Left ventricle myocardium superior (tissue), 1 donor: ENCODE measurements at places on chromosomes 4 and X. TPM values are rescaled to one million over a fixed set of nuclear protein-coding genes. Genes with fewer than 3 reads are reported as not detected.

GRCh38 chrX:35562395-35562794, 235.7 kb upstream of the MAGEB16 start:
- no peak for DNase-seq

GRCh38 chrX:12319003-12319519, 180.8 kb downstream of the FRMPD4 start:
- no peak for DNase-seq

DNA sequence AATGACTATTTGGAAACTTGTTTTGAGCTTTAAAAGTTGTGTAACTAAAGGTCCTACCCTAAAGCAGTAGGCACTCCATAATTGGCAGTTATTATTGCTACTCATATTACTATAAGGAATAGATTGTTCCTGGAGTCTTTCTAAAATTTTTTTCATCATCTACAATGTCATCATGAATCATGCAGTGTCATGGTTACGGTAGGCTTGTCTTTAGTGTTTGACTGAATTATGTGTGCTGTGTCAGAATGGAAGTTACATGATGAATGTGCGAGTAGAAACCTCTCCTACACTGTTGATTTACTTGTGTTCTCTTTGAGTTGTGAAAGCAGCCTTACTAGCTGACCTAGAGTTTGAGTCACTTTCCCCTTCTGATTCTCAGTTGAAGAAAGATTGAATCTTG, 1099.9 kb downstream of the RAPGEF2 start:
- no peak for DNase-seq

DNA sequence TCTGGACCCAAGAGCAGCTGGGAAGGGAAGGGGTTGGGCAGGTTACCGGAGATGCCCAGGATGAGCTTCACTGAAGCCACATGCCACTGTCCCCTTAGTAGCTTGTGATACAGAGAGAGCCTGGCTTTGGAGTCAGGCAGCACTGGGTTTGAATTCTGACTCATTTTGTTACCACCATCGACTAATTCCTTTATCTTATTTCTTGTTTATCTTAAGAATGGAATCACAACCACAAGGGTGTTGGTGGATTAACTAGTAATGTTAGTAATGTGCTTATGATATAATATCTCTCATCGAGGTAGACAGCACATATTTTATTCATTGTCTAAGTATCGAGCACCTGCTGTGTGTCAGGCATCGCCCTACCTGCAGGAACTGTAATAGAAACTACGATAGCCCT, 17.7 kb upstream of the STX18 start:
- no peak for DNase-seq

- DNase-seq = no peak
These were observed 366.3 kb downstream of the TLL1 start for GRCh38 chr4:166239354-166239753.

SULT1B1 gene
- 0.57 TPM for total RNA-seq
